Thymus (tissue), 14 donors: ENCODE measurements at places on chromosomes 6 and 20. TPM values are rescaled to one million over a fixed set of nuclear protein-coding genes. Genes with fewer than 3 reads are reported as not detected.

GRCh38 chr6:81031416-81031815 is 721.1 kb downstream of the TENT5A start:
- no peak for DNase-seq

DNA sequence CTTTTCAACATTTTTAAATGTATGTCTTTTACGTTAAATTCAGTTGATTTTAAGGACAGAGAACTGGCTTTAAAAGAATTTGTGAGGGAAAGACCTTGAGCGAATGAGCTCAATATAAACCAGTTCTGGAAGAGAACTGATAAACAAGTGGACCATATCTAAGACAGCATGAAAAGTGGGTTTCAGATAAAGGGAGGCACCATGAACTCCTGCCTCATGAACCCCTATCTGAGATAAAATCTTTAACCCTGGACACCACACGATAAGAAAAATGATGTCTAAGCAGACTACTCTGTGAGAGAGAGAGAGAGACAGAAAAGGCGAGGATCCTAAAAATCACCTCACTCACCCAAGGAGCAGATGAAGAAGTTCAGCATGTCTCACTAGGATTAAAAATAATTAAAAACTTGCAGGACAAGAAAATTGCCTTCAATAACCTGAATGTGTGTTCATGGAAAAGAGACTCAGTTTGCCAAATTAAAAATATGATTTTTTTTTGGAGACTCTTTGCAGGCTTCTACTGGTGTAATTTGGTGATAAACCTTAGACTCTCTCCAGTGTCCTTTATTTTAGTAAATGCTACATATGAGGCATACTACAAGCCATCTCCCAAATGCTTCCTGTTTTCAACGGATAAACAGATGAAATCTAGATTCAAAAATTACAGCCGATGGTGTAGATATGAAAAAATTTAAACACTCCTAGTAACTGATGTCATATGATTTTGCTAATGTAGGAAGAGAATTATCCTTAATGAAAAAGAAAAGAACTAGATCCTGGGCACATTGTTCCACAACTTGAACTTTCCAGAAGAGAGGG is 299.5 kb downstream of the ADGB start:
- DNase-seq = no peak

MACROD2 gene
- total RNA-seq = 1.6 TPM

DNA sequence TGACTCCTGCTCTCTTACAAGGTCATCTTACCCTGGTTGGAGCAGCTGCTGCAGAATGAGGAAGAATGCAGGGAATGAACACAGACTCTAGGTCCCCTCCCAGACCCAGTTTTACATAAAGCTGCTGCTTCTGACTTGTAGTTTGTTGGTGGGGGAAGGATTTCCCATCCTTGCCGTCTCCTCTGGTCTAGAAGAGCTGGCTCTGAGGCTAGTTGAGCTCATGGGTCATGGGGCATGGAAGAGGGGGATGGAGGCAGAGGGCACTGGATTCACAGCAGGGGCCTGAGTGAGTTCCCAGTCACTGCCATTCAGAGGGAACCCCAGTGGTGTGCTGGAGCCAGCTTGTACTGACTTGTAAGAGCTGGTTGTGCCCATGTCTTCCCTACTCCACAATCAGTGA is 9.2 kb upstream of the GUCA1A start:
- no peak for DNase-seq

SLC22A2 gene
- total RNA-seq = not detected

- no peak for DNase-seq
Observed at GRCh38 chr6:33490621-33491020, 36.2 kb downstream of the ZBTB9 start.

GRCh38 chr6:69705954-69706353 is 90.9 kb downstream of the LMBRD1 start:
- DNase-seq = no peak

DNA sequence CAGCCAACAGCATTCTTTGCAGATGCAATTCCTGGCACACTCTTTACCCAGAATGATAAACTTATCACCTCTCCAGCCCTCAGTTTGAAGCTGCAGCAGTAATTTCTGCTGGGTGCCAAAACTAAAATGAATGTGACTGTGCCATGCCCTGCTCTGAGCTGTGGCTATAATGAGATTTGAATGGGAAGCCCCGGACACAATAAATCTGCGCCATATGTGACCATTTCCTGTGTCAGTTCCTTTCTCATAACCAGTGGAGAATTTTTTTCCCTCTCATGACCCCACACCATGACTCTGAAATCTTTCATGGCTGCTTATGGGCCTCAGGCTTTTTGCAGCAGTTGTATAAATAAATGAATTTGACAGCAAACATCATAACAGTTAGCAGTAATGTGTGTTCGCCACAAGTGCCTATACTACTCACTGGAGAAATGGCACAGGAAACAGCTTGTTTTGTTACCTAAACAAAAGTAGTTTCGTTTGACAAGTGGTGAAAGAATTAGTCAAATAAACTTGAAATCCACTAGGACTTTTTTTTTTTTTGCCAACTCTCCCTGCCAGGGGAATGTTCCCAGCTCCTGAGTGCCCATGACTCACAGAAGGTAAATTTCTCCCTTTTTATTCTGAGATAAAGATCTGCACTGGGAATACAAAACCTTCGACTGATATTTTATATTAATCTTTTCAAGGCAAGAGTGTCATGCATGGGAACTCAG is 408.4 kb downstream of the PKHD1 start:
- no peak for DNase-seq

- no peak for DNase-seq
Observed at GRCh38 chr20:10861619-10862018, 187.8 kb upstream of the JAG1 start.

PTPN1 gene
- 23.0 TPM for total RNA-seq

- no peak for DNase-seq
Observed at GRCh38 chr6:1984346-1984994, 260.9 kb downstream of the GMDS start.

SLC17A2 gene
- total RNA-seq = 0.05 TPM
